Ureter (tissue), 1 donor: ENCODE measurements at places on chromosomes 13 and 19. TPM values are rescaled to one million over a fixed set of nuclear protein-coding genes. Genes with fewer than 3 reads are reported as not detected.

C13orf42 gene
- total RNA-seq: not detected

SPRYD7 gene
- 9.4 TPM for total RNA-seq

URAD gene
- not detected for total RNA-seq

ZNF99 gene
- 0.34 TPM for total RNA-seq

LHB gene
- total RNA-seq: not detected

THSD8 gene
- total RNA-seq: 4.4 TPM
